Activated CD8-positive, alpha-beta memory T cell treated with anti-CD3 and anti-CD28 coated beads for 1 hour (primary cell): ENCODE measurements at places on chromosomes 3 and 15.

DNA sequence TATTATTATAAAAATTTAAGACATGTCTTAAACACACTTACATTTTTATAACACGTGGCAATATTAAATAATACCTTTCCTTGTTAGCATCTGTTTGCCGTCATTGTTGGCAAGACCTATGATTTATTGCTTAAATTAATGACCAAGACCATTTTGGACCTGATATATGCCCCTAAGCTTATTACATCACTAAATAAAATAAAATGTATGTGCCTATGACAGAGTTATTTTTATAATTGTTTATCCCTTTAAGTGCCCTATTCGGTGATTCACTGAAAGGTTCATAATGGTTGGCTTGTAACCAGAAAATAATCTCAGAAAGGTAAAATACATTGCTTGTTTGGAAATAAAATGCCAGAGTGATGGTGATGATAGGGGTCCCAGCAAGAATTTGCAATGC is 17.5 kb downstream of the CDIN1 start:
- DNase-seq: no peak

DNA sequence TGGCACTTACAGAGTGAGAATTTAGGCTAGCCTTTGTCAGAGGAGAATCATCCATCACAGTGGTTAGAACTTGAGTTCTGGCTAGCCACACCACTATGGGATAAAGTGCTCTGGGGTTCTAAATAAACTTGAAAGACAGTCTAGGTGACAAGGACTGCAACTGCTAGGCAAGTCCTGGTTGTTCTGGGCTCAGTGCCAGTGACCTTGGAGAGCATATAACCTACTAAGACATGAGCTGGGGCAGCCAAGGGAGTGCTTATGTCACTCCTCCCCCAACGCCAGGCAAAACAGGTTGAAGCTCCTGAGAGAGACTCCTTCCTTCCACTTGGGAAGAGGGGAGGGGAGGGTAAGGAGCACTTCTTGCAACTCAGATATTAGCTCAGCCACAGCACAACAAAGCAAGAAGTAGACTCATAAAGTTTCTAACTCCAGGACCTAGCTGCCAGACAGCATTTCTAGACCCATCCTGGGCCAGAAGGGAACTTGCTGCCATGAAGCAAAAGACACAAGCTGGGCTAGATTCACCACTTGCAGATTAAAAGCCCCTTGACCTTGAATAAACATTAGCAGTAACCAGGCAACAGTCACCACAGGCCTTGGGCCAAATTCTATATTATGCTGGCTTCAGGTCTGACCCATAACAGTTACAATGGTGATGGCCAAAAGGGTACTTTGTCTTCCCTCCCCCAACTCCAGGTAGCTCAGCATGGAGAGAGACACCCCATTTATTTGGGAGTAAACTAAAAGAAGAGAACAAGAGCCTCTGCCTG is 963.7 kb downstream of the PLOD2 start:
- no peak for DNase-seq

DNA sequence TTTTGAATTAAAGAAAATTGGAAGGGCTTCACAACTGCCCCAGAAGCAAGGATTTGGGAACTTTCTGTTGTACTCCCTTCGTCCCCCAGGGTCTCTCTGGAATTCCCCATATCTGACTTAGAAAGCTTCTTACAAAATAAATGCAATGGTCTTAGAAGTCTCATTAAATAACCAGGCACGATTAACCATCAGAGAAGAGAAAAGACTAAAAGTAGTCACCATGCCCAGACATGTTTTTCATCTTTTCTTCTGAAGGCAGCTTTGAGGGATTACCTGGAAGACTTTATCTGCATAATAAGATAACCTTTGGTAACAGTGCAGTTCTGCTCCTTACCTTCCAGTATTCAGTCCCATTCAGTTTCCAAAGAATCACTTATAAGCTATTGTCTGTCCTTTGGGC is 135.9 kb downstream of the PTPRG start:
- no peak for DNase-seq

- DNase-seq: no peak
These were observed 325.0 kb upstream of the CFAP20DC start for GRCh38 chr3:59374818-59375211.

- no peak for DNase-seq
These were observed 192.6 kb upstream of the PRICKLE2 start for GRCh38 chr3:64417816-64418215.

DNA sequence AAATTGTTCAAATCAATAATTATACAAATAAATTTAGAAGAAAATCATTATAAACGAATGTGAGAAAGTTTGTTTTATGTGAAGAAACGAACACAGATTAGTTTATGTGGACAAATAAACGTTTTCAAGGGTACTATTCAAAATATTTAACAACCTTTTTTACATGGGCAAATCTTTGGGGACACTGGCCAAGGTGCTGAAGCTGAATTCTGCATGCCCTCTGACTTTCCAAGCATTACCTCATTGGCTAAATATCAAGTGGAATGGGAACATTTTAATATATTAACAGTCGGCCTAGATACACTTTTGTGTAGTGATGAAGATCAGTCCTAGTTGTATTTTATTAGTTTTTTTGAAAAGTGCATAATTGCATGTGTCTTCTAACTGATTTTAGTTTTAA is 636.4 kb upstream of the DPPA4 start:
- no peak for DNase-seq

- DNase-seq: no peak
These were observed 739.0 kb upstream of the NECTIN3 start for GRCh38 chr3:110332629-110333028.

DNA sequence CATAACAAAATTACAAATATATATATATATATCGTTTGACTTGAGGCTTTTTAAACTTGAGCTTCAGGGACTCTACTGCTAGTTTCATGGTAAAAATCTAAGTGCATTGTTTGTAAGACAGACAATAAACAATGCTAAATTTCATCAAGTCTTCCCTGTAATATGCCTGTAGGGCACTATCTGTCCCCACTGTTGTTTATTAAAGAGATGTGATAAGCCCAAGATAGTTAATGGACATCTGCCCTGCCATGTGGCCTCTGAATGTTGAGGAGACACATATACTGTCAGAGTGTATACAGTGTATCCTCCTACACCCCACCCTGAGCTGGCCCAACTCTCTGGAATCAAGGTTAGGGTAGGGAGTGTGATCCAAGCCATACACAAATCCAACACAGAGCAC is 15.1 kb upstream of the EIF1B start:
- DNase-seq: no peak

DNA sequence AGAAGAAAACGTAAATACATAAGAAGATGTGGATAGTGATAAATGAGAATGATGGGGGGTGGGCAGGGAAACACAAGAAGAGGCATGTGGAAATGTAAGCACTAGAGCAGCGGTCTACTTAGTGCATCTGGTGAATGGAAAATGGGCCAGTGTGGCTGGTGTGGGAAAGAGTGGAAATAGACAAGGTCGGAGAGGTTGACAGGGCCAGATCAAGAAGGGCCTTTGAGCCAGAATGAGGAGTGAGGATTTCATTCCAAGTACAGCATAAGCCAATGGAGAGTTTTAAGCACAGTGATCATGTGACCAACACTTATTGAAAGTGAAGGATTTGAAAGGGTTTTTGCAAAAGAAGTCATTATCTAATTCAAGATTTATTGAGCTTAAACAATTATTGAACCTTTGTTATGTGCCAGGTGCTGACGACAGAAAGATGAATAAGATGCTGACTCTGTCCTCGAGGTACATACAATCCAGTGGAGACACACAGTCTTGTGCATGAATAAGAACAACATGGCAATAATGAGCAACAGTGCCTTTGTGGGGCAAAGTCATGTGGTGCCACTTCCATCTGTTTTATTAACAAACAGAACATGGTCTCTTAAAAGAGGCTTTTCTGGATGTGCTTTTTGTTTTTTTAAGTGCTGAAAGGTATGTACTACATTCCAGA is 124.1 kb downstream of the MFSD1 start:
- DNase-seq: no peak

- DNase-seq: no peak
These were observed 37.9 kb downstream of the NTRK3 start for GRCh38 chr15:88218557-88219221.

GRCh38 chr3:32026593-32026992 is 45.0 kb downstream of the ZNF860 start:
- no peak for DNase-seq

DNA sequence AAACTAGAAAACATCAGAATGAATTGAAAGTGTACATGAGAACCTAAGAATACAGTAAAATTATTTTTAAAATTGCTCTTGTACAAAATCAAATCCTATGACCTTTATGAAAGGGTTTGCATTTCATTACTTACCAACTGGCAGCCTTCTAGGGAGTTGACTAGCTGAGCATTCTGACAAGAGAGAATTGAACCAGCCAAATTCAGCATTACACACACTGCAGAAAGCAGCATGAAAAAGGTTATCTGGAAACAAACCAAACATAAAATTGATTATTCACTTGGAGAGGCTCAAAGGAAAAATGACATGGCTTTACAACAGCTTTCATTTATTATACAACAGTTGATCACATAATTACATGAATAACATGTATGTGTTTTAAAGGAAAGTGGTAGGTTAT is 17.4 kb downstream of the NSMCE3 start:
- DNase-seq: no peak

GRCh38 chr3:122030381-122031122 is 8.5 kb upstream of the ILDR1 start:
- DNase-seq: no peak

- DNase-seq: no peak
These were observed 516.7 kb upstream of the MDFIC2 start for GRCh38 chr3:70829092-70829491.

GRCh38 chr3:112857526-112857925 is 10.9 kb upstream of the CD200R1L start:
- no peak for DNase-seq

DNA sequence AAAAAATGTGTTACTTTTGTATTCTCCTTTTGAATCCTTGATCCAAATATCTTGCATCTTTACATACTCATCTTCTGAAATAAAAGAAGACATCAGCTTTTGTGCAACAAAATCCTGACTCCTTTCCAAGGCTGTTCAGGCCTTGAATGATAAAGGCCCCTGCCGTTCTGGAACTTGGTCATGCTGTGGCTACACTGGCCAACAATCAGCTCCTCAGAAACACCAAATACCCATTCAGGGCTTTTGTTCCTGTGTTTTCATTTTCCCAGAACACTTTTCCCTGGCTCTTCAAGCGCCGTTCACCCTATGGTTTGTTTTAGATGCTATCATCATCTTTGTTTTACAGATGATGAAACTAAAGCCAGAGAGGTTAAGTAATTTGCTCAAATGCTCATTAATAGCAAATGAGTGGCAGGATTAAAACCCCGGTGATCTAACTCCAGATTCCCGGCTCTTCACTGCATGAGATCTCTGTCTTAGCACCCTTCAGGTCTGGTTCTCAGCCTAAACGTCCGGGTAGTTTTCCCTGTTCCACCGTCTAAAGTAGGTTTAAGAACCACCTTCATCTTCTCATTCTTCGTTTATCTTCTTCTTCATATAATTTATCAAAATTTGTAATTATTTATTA is 58.3 kb downstream of the EPHA3 start:
- DNase-seq: no peak

DNA sequence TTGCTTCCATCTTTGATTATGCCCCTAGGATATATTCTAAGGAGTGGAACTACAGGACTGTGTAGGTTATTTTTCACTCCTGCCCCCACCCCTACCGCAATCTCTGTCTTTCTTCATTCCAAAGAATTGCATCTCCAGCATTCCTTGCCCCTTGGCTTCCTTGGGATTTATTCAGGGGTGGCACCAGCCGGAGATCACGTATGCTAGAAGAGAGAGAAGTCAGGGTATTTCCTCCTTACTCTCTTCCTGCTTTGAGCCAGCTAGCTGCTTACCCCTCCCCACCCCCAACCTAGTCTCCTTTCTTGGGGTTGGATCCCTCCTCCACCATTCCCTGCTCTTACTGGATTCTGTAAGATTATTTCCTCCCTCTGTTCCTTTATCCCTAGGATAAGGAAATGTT is 35.0 kb upstream of the DENND4A start:
- no peak for DNase-seq

GRCh38 chr3:13892304-13892703 is 12.4 kb upstream of the WNT7A start:
- no peak for DNase-seq

DNA sequence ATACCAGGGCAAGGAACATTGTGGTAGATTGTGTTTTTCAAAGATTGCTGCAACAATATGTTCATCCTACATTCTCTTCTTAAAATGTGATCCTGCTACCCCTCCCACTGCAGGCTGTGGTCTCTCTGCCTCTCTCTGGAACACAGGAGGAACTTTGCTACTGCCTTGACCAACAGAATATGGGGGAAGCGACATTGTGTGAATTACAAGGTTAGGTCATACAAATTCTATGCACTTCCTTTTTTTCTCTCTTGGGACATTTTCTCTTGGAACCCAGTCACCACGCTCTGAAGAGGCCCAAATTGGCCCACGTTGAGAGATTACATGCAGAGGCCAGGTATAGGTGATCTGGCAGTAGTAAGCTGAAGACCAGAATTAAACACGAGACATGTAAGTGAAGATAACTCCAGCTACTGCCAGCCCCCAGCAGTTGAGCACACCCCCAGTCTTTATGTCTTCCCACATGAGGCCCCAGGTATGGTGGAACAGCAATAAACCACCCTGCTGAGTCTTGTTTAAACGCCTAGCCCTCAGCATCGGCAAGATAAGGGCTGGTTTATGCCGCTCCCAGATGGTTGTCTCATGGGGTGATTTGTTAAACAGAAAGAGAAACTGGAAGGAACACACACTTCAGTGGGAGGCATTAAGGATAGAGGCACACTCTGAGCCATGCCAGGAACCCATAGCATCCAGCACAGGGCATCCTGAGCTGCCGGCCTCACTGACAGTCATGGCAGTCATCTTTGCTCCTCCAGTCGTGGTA is 59.9 kb downstream of the FAM43A start:
- DNase-seq: no peak

GRCh38 chr3:101873619-101874018 is 24.3 kb downstream of the NFKBIZ start:
- DNase-seq: no peak

GRCh38 chr3:183827809-183828537 is 2.6 kb upstream of the MAP6D1 start:
- no peak for DNase-seq

DNA sequence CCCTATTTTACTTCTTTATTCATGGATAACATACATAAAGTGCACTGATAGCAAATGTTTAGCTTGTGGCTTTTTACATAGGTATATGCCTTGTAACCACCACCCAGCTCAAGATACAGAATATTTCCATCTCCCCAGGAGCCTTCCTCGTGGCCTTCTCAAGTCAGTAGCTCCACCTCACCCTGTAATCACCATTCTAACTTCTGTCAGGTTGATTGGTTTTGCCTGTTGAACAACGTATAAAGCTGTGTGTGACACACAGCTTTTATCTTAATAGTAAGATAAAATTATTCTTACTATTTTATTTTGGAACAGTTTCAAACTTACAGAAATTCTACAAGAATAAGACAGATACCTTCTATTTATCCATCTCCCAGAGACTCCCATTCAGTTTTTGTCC is 13.3 kb downstream of the ATG7 start:
- no peak for DNase-seq

GRCh38 chr15:52427804-52428203 is 100.9 kb downstream of the MYO5A start:
- no peak for DNase-seq

- DNase-seq: no peak
These were observed 775 bp upstream of the CCDC39 start for GRCh38 chr3:180680097-180680430.

GRCh38 chr3:168284728-168285127 is 189.0 kb upstream of the GOLIM4 start:
- DNase-seq: no peak
